ENCODE measurements at places on chromosomes 5 and 9.

DNA sequence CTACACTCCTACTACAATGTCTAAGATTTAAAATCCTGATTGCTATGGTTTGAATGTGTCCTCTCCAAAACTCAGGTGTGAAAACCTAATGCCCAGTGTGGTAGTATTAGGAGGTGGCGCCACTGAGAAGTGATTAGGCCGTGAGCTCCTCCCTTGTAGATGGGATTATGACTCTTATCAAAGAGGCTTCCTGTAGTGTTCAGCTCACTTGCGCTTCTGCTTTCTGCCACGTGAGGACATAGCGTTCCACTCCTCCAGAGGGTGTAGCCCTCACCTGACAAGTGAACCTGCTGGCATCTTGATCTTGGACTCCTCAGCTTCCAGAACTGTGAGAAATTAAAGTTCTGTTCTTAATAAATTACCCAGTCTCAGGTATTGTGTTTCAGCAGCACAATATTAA lies 33.0 kb upstream of the WHRN start:
- DNase-seq = no peak

DNA sequence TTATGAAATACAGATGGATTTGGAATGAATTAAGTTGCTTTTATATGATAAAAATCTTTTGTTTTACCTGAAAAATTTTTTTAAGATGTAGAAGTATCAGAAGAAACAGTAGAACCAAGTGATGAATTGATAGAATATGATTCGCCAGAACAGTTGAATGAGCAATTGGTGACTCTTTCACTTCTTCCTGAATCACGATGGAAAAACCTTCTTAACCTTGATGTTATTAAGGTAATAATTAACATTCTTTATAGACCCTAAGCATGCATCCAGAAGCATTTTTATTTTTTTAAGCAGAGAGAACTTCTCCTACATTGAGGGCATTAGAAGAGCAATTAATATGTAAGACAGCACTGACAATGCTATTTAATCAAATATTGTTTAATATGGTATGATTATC lies 28.8 kb downstream of the WDR36 start:
- no peak for DNase-seq

GRCh38 chr9:124776618-124776953 lies 347 bp upstream of the OLFML2A start:
- DNase-seq = no peak

GRCh38 chr5:72499730-72500129 lies 7.5 kb downstream of the ZNF366 start:
- DNase-seq = no peak

DNA sequence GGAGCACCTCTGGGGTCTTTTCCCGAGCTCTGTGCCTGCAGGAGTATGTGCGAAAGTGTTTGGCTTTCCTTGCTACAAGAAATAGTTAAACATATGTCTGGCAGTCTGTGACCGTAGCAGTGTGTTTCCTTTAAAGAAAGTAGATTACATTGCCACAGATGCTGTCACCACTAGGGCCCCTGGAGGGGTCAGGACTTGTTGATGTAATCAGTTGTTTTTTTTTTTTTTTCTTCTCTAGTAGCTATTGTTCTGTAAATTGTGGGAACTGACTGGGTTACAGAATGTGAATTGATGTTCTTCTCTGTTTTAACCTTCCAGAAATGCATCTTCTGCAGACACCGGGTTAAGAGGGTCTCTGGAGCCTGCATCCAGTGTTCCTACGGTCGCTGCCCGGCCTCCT lies 345.6 kb downstream of the KDM4C start:
- no peak for DNase-seq

GRCh38 chr5:143016777-143017516 lies 246.8 kb downstream of the ARHGAP26 start:
- DNase-seq = no peak

DNA sequence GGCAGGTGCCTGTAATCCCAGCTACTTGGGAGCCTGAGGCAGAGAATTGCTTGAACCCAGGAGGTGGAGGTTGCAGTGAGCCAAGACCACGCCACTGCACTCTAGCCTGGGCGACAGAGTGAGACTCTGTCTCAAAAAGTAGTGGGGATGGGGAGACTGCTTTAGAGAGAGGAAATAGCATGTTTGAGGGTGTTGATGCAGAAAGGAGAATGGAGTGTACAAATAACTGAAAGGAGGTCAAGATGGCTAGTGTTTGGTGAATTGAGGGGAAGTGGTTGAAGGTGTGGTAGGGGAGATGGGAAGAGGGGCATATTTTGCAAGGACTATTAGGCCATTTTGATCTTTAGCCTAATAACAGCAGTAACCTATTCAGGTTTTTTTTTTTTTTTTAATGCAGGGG lies 18.2 kb downstream of the TENT2 start:
- DNase-seq = no peak

DNA sequence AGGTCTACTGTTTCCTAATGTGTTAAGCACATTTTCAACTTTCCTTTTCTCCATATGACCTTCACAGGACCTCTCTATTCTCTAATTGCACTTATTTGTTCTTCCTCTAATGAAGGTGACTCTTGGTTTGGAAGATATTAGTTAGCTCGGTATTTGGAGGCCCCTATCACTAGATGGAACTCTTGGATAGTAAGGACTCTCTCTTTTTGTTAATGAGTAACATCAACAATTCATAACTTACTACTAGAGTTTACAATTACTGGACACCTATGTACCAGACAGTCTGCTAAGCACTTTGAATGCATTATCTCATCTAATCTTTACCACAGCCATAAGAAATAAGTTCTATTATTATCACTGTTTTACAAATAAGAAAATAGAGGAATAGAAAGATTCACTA lies 23.4 kb upstream of the PAM start:
- no peak for DNase-seq

DNA sequence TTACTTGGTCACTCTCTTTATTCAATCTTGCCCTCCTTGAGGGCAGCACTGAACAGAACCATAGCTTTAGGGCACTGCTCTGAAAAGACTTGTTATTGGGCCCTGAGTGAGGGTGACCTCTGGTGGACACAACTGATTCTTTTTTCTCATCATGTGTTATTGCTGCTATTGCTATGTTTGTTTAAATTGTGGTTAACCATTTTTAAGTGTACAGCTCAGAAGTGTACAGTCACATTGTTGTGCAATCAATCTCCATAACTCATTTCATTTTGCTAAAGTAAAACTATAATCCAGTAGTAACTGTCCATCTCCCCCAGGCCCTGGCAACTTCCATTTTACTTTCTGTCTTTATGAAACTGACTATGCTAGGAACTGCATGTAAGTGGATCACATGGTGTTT lies 351.1 kb upstream of the RIOK2 start:
- DNase-seq = peak; percentile 3

DNA sequence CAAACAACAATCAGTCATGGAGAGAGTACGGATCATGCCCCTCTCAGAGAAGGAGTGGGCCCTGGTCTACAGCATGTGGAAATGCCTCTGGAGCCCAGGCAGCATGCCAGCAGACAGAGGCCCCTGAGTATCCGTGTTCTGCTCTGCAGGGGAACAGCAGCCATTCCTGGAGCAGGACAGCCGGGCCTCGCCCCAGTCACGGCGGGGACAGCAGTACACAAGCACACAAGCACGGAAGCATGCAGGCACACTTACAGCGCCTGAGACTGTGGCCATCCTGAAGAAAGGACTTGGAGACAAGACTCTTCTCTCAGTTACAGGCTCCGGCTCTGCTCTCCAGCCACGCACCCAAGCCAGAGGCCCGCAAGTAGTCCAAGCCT lies 102.6 kb upstream of the ALDH1B1 start:
- no peak for DNase-seq

- DNase-seq = no peak
Observed at GRCh38 chr5:114988096-114988495, 181.6 kb downstream of the TRIM36 start.

GRCh38 chr5:86999951-87000350 lies 267.7 kb upstream of the RASA1 start:
- no peak for DNase-seq

GRCh38 chr5:172509405-172509781 lies 55.1 kb upstream of the SH3PXD2B start:
- DNase-seq = no peak

DNA sequence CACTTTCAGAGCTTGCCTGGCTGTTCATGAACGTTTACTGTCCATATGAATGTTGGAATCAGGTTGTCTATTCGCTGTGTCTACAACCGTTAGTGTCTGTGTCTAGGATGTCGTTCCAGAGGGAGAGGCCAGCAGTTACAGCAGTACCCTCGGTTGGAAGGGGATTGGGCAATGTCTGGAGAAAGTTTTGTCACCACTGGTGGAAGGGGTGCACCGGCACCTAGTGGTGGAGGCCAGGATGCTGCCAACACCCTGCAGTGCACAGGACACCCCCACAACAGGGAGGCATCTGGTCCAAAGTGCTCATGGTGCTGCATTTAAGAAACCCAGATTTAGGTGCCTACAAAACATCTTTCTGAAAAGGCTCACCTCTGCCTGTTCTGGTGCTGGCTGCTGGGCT lies 220.7 kb downstream of the FANCC start:
- no peak for DNase-seq

- DNase-seq = no peak
Observed at GRCh38 chr5:32074401-32074800, 99.7 kb downstream of the GOLPH3 start.

DNA sequence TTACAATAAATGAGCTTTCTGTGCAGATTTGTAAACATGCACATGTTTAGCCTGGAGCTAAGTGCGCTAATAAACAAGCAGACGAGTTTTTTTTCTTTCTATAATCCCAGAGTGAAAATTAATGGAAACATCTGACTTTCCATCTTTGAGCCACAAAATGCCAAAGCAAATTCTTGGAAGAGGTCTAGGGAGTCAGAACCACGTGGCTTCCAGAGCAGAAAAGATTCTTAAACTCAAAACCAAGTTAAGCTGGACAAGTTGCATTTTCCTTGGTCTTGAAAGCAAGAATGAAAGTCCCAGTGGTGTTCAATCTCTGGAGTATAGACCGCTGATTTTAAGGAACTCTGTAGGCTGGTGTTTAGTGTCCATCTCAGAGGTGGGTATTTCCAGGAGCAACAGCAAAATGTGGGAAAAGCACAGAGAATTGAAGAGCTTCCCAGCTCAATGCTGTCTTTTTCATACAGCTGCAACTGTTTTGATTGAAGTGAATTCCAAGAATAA lies 71.4 kb downstream of the MYO10 start:
- no peak for DNase-seq

DNA sequence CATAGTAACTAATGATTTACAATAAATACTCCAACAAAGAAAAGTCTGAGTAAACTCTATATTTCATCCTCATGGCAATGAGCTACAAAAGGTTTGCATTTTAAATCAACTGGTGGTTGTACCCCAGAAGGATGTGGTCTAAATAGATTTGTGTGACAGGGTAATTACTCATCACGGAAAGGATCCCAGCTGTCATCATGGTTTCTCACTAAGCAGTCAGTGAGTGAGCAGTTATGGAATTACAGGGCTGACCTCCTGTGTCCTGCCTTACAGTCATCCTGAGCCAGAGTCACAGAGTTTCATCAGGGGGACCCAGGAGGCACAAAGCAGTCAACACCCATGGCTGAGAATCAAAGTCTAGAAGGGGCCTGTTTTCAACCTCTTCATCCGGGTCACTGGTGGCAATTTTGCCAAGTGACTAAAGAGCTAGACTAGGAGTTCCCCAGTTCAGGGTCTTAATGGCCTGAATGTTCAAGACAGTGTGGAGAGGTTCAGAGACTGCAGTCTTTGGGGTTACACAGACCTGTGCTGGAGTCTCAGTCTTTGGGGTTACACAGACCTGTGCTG lies 210.7 kb upstream of the SLC24A2 start:
- no peak for DNase-seq

DNA sequence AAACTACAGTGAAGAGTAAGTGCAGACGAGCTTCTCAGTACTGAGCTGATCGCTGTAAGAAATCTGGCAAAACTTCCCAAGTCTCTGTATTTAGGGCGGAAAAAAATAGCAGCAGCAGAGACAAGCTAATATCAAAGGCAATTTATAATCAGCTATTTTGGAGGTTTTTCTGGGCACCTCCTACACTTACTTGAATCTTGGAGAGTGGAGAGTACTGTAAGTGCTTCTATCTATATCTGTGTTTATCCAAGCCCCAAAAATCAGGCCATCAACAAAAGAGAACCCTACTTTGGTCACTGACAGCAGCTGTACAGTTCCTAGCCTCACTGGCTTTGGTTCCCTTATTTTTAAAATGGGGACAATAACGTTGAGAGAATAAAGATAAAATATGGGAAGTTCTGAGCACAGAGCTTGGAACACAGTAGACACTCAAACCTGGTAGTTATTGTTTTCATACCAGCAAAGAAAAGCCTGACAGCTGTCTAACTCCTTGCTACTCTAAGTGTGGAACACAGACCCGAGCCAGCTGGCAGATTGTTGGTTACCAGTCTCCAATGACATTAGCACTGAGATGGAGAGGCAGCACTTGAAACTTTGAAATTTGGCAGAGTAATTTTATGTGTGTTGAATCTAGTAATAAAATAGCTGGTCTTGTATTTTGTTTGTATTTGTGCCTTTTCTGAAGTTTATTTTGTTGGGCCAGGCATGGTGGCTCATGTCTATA lies 96.0 kb upstream of the SLC28A3 start:
- DNase-seq = no peak

DNA sequence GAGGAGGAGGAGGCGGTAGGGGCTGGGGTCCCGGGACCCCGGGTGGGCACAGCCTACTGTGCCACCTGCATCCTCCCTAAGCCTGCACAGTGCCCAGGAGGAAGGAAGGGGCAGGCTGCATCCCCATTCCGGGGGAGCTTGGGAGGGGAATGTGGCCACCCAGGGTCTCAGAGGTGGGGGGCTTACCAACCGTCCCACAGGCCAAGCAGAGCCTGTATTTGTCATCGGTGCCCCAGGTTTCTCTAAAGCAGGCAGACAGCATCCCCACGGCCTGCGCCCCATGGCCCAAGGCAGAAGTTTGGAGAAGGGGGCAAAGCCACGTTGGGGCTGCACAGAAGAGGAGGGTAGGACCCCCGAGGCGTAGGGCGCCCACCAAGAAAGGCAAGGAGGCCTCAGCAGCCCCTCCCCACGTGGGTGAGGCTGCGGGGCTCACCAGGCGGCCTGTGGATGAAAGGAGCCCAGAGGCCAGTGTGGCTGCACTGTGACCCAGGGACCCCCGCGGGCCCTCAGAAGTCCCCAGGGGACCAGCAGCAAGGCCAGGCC lies 507 bp upstream of the GPSM1 start:
- DNase-seq = no peak

DNA sequence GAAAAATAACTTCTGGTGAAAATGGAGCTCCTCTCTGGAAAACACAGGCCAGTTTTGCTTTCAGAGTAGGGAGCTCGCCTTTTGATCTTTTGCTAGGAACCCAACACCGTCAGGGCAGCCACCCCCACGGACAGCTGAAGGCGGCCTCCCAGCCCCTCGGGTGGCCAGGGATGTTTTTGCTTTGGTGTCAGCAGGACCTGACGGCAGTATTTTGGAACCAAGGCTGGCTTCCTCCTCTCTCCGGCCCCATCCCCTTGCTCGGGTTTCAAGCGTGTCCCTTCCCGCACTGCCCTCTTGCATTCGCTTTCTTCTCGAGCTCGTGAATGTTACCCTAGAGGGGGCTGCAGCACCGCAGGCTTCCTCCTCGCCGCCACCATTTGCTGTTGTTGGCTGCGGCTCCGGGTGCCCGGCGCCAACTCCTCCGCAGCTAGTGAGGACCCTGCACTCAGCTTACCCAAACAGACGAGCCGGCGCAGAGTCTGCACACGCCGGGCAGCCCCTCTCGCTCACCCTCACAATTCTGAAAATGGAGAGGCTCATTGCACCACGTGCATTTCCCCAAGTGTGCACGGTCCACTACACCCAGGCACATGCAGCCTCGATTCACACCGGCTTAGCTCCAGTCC lies 35.5 kb upstream of the ADAMTSL1 start:
- DNase-seq = no peak

Data from NCI-H2081 treated with DMSO at 0.1 percent for 48 hours (cell line).